HT1080 (cell line): ENCODE measurements at places on chromosomes 5 and 9. TPM values are rescaled to one million over a fixed set of nuclear protein-coding genes. Genes with fewer than 3 reads are reported as not detected.

Gene PGM5
- 0.20 and 0.63 TPM in 2 replicates for total RNA-seq

Gene RASA1
- 65.9 and 79.3 TPM in 2 replicates for total RNA-seq

GRCh38 chr9:69945671-69946141, 97.9 kb upstream of the MAMDC2 start:
- peak; percentile 23 for DNase-seq

DNA sequence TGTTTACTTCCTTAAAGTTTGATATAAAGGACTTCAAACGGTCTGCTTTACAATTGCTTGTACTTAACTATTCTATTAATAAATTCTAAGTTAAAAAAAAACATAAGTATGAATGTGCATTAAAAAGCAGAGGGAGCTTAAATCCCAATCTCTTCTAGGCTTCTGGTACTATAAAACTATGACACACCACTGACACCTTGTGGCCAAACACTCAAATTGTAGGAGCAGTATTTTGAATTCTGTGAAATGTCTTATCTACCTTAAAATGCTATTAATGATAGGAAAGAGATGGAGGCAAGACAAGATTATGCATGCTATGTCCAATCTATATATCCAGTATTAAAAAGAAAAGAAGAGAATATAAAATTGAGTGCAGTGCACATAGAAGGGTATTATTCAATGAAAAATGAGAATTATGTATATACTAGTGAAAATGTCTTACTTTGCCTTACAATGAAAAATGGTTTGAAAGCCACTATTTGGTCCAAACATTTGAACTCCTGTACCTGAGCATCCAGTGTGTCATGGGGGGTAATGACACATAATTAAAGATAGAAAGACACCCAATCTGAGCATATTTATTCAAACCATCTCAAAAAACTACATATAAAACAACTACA, 87.6 kb downstream of the ERP44 start:
- DNase-seq: peak; percentile 48

Gene PKN3
- 4.8 TPM in 2 replicates for total RNA-seq
